8988T (cell line): ENCODE measurements at places on chromosomes 12 and 14.
A peak's percentile ranks its signal among the peaks of the same experiment; 100 is the strongest.

GRCh38 chr14:93535537-93535936, 104.8 kb downstream of the UNC79 start:
- DNase-seq = no peak

GRCh38 chr14:89270439-89271227, 146.4 kb downstream of the FOXN3 start:
- DNase-seq = no peak

- no peak for DNase-seq
Measured at GRCh38 chr12:79128956-79129355, 264.4 kb downstream of the SYT1 start.

DNA sequence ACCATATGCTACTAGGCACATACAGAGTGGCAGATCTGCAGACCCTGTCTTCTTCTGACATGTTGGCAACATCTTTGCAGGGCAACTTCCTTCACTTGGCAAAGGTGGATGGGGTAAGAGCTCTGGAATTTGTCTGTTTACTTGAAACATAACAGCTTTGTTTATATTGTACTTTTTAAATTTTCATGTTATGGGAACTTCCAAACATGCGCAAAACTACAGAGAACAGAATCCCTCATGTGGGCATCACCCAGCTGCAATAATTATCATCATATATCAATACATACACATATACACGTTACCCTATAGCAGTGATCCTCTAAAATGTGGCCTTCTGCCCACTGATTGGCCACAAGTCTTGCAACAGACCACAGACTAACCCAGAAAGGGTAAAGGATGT, 103.4 kb downstream of the STAB2 start:
- DNase-seq = no peak

DNA sequence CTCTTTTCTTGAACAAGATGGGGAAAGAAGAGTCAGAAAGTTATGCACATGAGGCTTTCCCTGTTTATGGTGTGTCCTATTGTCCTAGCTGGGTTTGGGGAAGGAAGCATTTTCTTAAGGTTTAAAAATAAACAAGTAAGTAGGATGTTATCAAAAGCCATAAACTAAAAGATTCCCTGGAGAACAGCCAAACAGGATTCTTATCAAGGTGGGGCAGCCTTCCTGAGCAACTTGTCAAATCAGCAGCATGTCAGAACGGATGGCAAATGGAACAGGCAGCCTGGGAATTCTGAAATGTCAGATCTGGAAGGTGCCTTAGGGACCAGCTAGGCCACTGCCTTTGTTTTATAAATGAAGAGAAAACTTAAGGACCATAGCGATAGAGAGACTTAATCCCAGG, 152.2 kb upstream of the RGS6 start:
- no peak for DNase-seq

DNA sequence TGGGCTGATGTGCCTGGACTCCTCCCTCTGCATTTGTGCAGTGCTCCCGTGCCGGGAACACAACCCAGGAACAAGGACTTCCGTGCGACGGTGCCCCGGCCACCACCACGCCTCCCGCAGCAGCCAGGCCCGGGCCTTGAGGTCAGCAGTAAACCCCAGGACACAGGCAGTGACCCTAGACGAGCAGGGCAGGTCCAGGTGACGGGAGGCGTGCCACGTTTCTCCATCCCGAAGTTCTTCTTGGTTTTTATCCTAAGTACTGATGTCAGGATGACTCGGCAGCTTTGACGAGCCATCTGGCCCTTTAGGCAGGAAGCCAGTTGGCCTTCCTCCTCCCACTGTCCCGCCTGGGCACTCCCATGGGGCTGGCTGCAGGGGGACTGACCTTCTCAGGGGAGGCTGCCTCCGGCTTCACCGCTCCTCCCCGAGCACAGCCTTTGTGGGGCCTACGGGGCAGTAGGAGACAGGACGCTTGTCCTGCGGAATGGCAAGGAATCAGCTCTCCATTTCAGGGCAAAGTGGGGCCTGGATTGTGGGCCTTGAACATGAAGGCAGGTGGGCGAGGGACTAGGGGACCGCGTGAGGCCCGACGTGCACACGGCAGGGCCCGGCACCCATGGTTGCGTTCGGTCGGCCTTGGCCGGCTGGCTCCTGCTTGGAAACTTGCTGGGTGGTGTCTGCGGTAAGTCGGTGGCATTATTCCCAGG, 94.1 kb downstream of the FBXL14 start:
- no peak for DNase-seq

DNA sequence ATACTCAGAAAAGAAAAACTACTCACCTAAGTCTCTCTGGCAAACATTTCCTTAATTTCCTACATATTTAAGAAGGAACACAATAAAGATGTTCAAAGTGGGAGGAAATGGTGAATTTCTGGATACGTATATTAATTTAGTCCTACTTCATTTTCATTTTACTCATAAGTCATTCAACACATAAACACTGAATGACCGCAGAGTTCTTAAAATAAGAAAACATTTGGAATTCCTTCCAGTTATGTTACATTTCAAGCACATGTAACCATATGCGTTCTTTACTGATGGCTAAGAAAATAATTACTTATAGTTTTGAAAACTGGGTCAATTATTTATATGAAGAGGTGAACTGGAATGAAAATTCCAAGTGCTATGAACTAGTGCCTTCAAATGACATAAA, 409.3 kb downstream of the BCAT1 start:
- DNase-seq = no peak

- no peak for DNase-seq
Measured at GRCh38 chr12:15534322-15534721, 212.0 kb downstream of the PTPRO start.

GRCh38 chr12:99611117-99611516, 36.4 kb upstream of the GARIN6 start:
- no peak for DNase-seq

DNA sequence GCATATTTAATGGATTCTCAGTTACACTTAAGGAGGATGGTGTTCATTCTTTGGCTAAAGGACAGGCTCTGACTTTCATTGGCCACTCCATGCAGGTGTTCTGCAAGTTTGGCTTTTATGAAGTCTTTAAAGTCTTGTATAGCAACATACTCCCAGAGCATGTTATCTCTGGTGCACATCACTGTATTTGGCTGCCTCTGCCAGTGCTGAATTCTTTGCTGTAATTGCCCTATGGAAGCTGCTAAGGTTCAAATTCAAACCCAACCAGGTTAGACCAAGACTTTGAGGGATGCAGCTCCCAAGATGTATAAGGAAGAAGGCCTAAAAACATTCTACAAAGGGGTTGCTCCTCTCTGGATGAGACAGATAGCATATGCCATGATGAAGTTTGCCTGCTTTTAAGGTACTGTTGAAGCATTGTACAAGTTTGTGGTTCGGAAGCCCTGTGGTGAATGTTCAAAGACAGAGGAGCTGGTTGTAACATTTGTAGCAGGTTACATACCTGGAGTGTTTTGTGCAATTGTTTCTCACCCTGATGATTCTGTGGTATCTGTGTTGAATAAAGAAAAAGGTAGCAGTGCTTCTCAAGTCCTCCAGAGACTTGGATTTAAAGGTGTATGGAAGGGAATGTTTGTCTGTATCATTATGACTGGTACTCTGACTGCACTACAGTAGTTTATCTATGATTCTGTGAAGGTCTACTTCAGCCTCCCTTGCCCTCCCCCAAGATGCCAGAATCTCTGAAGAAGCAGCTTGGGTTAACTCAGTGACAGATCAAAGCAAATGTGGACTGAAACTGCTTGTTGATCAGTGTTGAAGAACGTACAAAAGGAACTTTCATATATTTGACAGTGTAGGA, 19.4 kb downstream of the TMEM116 start:
- DNase-seq = no peak

- DNase-seq = no peak
Measured at GRCh38 chr12:117359029-117359845, 2.2 kb downstream of the NOS1 start.

GRCh38 chr12:117878605-117879004, 90.2 kb downstream of the KSR2 start:
- no peak for DNase-seq

GRCh38 chr12:132954471-132955048, 1.5 kb downstream of the ZNF605 start:
- DNase-seq = no peak

GRCh38 chr14:94867946-94868771, 98.2 kb upstream of the GSC start:
- no peak for DNase-seq

DNA sequence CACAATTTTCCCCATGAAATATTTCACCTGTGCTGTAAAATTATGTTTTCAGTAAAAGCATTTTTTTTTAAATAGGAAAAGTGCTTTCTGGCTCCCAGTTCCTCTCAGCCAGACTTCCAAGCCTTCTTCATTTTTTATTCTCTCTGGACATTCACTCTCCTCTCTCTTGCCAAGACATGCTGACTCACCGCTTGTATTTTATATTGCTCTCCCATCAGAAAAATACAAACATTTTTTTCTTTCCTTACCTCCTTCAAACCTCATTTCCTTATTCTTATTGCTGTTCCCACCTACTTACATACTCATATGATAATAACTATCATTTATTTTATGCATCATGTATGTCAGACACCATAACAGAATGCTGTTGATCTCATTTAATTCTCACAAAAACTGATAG, 37.7 kb upstream of the ZNF641 start:
- DNase-seq = no peak

- no peak for DNase-seq
Measured at GRCh38 chr12:3175238-3175637, 98.1 kb downstream of the TSPAN9 start.

GRCh38 chr14:94143239-94143638, 13.8 kb upstream of the IFI27L2 start:
- no peak for DNase-seq

DNA sequence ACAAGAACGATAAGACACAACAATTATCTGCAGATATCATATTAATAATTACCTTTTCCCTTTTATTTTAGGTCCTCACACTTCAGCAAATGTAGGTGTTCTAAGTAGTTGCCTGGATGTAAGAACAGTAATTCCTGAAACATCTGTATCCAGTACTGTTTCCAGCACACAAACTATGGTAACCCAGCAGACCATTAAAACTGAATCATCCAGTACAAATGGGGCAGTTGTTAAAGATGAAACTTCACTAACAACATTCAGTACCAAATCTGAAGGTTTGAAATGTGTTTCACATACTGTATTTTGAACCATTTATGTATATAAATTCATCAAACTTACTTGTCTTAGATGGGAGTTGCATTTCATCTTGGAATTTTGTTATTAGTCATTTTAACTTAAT, 31.0 kb downstream of the HCFC2 start:
- no peak for DNase-seq

DNA sequence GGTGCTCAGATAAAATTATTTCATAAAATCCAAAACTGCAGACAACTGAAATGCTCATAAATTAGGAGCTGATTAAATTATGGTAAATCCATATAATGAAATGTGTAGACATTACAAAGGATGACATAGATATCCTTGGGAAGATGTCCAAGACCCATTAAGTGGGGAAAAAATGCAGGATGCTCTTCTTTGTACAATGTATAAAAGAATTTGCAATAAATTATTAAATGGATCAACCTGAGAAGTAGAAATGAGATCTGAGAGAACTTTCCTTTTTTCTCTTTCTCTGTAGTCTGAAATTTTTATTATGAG, 336.4 kb upstream of the E2F7 start:
- DNase-seq = no peak

- peak; percentile 23 for DNase-seq
Measured at GRCh38 chr12:27710592-27711316, at the start of gene MRPS35. TSS of gene MRPS35 (plus strand) at chr12:27710832. CDS start at chr12:27710844, 12 bp downstream.

DNA sequence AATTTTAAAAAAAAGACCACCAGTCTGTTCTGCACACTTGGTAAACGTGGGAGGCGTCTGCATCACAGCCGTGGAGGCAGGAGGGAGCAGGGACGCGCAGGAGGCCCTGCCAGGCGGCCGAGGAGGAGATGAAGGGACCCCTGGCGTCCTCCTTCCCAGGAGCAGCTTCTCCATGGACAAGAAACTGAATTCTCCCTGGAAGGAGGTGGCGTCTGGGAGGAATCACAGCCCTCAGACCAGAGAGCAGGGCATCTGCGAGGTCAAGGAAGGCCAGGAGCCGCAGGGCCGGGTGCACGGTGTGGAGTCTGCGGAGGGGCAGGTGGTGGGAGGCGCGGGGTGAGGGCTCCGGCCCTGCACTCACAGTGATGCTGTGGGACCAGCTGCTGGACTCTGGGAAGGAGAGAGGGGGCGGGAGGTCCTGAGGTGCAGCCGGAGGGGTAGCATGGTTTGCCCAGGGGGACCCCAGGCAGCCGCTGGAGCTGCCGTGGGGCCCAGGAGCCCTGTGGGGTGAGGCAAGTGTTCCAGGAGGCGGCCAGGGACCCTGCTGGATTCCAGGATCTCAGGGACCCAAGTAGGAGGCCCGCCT, 73.5 kb upstream of the GALNT9 start:
- no peak for DNase-seq

DNA sequence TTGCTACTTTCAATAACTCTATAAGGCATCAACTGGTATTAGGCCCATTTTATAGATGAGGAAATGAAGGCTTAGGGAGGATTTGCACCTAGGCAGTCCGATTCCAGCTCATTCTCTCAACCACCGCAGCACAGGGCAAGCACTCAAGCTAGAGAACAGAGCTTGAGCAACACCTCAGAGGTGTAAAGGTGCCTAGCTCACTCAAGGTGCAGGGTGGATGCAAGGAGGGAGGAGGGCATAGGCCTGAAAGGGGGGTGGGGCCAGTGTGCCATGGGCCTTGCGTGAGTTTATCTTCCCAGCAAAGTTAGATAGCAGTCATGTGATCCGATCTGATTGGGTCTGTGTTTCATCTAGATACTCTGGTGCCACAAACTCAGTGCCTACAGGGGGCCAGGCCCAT, 10.2 kb upstream of the EMP1 start:
- DNase-seq = no peak

GRCh38 chr12:125148316-125148715, 83.1 kb downstream of the AACS start:
- no peak for DNase-seq

GRCh38 chr12:115993737-115994136, 283.8 kb downstream of the MED13L start:
- DNase-seq = no peak

- no peak for DNase-seq
Measured at GRCh38 chr14:102303664-102304063, 1.3 kb downstream of the MOK start.

DNA sequence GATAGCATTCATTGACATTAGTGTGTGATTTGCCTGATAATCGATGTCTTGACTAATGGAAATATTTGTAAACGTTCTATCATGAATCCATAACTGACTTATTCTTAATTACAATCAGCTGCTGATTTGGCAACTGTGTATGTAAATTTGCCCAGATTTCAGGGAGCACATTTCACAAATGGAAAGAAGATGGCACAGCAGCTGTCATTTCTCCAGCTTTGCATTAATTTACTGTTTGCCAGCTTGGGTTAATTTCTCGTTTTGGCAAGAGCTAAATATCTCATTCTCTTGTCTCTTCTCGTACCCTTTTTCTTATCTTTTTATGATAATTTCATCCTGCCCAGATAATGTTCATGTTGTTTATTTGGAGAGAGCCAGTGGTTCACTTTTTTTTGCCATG, 22.9 kb downstream of the TDP1 start:
- no peak for DNase-seq

- DNase-seq = no peak
Measured at GRCh38 chr12:54504550-54504949, 7.0 kb downstream of the NCKAP1L start.

- DNase-seq = no peak
Measured at GRCh38 chr12:24723759-24724158, 225.1 kb downstream of the BCAT1 start.
